IPS DF 6.9 (cell line): ENCODE measurements at places on chromosomes 13 and 19.
A peak's percentile ranks its signal among the peaks of the same experiment; 100 is the strongest.

- no peak for DNase-seq
These were observed 8.3 kb downstream of the COL4A1 start for GRCh38 chr13:110298505-110299282.

GRCh38 chr19:28437390-28438346 lies 775.3 kb downstream of the UQCRFS1 start:
- DNase-seq = no peak

GRCh38 chr13:42487221-42487620 lies 86.7 kb upstream of the TNFSF11 start:
- no peak for DNase-seq

- no peak for DNase-seq
These were observed 6.4 kb upstream of the TMC4 start for GRCh38 chr19:54179262-54179852.

DNA sequence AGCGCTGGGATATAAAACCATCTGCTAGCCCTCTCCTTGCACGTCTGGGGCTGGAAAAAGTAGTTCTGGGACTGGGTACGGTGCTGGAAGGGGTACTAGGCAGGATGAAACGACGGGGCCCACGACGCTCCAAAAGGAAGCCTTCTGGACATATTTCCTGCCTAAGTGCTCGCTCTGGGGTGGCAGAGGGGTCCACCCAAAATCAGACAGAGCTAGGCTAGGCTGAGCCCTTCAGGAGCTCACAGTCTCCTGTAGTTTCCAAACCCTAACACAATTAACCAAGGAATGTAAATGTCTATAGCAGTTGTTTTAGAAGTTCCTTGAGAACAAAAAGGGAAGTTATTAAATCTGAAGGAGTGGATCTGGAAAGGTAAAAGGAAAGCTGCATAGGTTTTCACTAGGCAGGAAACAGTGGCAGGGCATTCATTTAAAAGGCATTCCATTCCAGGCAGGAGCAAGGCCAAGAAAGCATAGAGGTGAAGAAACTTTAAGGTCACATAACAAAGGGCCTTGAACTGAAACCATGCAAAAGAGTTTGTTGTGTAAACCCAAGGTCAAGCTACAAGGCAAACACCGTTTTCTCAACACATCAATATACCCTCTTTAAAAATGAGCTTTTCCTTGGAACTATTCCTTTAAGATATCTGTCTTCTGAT lies 634 bp upstream of the DIAPH3 start:
- DNase-seq = no peak

DNA sequence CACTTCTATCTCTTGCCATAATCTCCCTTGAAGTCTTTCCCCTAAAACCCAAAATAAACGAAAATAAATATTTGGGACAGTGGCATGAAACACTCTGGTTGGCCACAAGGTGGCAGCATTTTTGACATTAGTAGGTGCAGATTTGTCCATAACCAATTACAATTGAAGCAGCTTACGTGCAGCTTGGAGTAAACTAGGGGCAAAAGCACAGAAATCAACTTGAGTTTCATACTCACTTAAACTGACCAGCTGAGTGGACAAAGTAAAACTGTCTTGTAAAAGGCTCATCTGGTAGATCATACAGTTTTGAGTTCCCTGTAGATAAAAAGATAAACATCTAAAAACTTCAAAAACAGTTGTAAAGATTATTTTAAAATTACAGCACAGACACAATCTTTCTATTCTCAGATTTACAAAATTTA lies 18.8 kb downstream of the PDCD5 start:
- DNase-seq = peak; percentile 27

DNA sequence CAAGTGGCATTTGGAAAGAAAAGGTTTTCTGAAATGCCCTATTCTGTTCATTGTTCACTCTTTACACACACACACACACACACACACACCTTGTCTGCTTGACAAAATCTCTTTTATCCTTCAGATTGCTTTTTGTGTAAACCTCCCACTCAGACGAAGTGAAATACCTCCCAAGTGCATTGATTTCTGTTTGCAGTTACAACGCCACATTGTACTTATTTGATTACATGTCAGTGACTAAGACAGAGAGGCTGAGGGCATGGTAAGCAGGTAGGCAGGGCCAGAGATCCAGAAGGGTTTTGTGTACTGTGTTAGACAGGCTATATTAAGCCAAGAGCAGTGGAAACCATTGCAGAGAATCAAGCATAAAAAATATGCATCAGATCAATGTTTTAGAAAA lies 561.8 kb downstream of the GPC6 start:
- no peak for DNase-seq

DNA sequence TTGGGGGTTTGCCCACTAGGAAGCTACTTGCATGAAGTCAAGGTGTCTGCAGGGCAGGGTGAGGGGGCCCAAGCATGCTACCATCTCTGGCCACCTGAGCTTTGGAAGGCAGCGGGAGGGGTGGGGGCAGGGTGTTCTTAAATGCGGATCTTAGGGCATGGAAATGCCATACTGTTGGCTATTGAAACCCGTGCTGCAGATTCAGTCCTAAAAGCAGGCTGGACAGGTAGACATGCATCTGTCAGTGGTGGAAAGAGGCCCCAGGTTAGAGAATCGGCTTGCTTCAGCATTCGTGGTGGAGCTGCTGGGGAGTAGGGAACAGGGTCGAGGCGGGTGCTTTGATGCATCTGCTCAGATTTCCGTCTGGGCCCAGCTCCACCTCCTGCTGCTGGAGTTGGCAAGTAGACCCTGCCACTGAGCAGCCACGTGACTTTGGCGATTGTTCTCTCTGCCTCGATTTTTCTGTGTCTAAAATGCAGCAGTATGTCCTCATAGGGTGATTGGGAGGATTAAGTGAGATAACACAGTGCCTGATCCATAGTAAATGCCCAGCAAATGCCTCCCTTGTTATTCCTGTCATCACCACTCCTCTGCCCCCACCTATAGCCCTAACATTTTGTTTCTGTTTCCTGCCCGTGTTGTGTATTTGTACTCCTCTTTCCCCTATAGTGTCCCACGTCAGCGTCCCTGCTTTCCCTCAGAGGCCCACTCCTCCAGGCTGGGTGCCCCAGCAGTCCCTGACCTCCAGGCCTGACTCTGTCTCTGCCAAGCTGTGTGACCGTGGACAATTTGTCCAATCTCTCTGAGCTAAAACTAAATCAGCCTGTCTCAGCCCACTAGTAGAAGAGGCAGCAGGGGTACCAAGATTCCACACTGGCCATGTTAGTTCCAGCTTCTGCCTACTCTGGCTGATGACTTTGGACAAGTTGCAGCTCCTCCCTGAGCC lies 5.8 kb downstream of the PPP1R37 start:
- DNase-seq = no peak

GRCh38 chr13:93476175-93476574 lies 249.6 kb downstream of the GPC6 start:
- DNase-seq = no peak

DNA sequence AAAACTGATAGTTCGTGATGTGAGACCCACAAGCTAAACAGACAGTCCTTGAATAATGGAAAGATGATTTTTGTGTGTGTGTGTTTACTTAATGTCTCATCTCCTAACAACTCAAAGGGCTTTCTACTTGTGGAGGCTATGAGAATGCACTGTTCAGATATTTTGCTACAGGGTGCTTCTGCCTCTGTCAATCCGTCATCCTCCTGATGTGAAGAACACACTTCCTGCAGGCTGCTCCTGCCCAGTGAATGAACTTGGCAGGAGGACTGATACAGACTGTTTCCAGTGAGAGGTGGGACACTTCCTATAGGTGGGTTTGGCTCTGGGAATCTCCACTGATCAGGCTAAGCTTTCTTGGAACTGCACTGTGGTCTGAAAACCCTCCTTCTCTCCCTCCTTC lies 168.4 kb upstream of the STARD13 start:
- no peak for DNase-seq

DNA sequence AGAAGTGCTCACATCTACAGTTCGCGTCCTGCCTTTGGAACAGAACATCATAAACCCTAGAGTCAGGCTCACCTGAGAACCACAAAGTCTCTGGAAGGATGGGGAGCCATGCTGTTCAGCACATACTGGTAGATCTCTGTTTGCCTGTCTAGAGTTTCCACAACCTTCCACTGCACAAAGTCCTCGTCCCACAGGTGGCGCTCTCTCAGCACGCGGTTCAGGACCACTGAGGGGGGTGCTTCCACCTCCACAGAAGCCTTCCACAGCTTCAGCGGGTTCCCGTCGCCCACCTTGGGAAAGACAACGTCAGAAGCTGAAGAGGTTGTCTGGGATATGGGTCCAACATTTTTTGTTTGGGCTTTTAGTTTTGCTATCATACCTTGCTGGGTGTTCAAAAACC lies 93.6 kb downstream of the KL start:
- no peak for DNase-seq

GRCh38 chr13:21537105-21537504 lies 66.9 kb downstream of the MICU2 start:
- DNase-seq = no peak

DNA sequence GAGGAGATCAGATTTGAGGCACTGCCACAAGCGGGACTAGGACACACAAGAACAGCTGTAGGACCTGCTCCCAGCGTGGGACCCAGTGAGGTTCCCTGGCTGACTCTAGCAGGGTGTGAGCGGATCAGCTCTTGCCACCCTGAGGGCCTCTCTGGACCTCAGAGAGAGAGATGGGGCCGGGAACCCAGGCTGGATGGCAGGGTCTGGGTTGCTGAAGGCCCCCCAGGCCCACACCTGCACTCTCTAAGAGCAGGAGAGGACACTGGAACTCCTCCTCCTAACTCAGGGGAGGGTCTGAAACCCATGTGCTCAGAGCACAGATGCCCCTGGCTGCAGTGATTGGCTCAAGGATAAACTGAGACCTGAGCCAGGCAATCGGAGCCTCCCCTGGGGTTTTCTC lies 13.5 kb upstream of the IL4I1 start:
- no peak for DNase-seq

- DNase-seq = no peak
These were observed 6.5 kb upstream of the HSD17B14 start for GRCh38 chr19:48842789-48843162.

- no peak for DNase-seq
These were observed 7.3 kb upstream of the C13orf46 start for GRCh38 chr13:113981194-113981605.

GRCh38 chr13:39051157-39051556 lies 12.9 kb downstream of the NHLRC3 start:
- DNase-seq = no peak

DNA sequence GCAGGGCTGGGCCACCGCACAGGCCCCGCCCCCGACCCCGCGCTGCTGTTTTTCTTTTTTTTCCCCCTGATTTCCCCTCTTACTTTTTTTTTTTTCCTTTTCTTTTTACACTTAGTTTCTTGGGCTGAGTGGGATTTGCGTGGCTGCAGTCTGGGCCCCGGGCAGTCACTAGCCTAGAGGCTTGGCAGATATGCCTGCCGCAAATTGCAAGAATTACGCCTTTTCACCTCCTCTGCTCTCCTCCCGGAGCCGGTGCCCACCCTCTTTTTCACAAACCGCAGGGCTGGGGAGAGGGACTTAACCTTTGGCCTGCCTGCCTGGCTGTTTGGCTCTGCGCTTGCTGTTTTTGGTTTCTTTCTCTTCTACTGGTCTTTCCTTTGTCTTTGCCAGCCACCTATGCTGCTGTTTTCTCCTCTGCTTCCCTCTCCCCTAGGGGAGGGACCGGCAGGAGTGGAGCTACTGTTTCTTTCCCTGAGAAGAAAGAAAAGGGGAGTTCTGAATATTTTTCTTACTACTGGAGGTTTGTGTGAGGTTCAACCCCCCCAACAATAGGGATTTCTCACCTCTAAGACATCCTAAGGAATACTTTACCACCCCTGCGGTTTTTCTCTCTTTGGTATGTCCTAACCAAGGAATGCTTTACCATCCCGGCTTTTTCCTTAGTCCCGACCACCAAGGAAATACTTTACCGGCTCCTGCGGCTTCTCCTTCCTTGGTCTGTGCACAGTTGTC lies 11.0 kb downstream of the ZNF552 start:
- peak; percentile 43 for DNase-seq

DNA sequence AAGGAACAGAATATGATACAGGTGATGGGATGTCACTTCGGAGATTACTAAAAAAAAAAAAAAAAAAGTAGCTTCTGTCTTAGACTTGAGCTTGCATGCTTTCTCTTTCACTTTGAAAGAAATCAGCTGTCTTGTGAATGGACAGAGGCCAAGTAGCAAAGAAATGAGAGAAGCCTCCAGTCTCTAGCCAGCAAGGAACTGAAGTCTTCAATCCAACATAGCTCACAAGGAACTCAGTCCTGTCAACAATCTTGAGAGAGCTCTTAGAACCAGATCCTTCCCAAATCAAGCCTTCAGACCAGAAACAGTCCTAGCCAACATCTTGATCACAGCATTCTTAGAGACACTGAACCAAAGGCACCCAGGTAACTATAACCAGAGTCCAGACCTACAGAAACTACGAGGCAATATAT lies 7.7 kb downstream of the N4BP2L2 start:
- no peak for DNase-seq

GRCh38 chr19:17654993-17655392 lies 33.2 kb downstream of the UNC13A start:
- no peak for DNase-seq

GRCh38 chr19:3054972-3055740 lies 7.1 kb downstream of the TLE5 start:
- no peak for DNase-seq

- DNase-seq = no peak
These were observed 4.6 kb downstream of the IGFL4 start for GRCh38 chr19:46035986-46036743.

DNA sequence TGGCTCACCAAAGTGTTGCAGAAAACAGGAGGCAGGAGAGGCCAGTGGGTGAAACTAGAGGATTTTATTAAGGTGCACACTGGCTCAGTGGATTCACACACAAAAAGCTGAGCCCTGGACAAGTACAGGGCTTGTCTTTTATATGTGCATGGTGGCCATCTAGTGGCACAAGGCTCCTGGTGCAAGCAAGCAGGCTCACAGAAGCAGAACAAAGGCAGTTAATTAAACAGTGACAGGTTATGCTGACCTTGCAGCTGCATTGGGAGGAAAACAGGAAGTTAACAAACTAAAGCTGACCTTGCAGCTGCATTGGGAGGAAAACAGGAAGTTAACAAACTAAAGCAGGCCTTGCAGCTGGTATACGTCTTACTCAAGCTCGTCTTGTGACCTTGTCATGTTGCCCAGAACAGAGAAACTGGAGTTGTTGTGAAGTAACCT lies 65.3 kb upstream of the ZNF681 start:
- peak; percentile 33 for DNase-seq

DNA sequence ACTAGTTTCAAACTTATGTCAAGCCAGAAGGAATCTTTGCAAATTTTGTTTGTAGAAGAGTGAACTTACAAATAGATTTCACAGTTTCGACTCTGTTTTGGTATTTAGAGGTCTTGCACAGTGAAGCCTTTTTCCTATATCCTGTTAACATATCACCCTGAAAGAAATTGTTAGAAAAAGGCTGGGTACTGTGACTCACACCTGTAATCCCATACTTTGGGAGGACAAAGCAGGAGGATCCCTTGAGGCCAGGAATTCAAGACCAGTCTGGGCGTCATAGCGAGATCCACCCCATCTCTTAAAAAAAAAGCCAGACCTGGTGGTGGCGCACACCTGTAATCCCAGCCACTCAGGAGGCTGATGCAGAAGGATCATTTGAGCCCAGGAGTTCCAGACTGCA lies 224.0 kb downstream of the GGACT start:
- no peak for DNase-seq

GRCh38 chr13:97122381-97122996 lies 99.6 kb upstream of the MBNL2 start:
- no peak for DNase-seq

GRCh38 chr13:72004246-72004645 lies 137.2 kb upstream of the DACH1 start:
- DNase-seq = no peak
